ENCODE measurements at places on chromosomes 4 and X.

GRCh38 chr4:128606173-128606572, 203.3 kb upstream of the JADE1 start:
- no peak for DNase-seq

GRCh38 chrX:100812216-100813158, 7.7 kb upstream of the CSTF2 start:
- no peak for DNase-seq

DNA sequence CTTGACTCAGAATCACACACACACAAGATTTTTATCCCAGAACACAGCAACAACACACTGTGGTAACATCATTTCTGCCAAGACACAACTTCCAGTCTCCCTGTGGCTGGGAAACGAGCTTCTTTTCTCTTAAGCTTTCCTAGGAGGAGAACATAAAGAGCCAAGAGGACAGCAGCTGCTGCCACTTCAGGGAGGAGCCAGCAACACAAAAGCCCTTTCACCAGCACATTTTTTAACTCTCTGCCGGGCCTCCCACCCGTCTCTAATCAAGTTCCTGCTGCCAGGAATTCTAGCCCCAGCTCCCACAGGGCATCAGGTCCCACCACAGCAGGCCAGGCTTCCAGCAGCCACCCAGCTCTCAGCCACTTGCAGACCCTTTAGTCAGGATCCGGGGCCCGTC, 22.4 kb downstream of the FAT1 start:
- DNase-seq, result no peak

GRCh38 chr4:28490669-28491068, 1630.0 kb downstream of the STIM2 start:
- DNase-seq, result no peak

GRCh38 chrX:53483838-53484405, 49.8 kb upstream of the HSD17B10 start:
- DNase-seq, result no peak

- no peak for DNase-seq
Measured at GRCh38 chrX:130594453-130594916, 192.7 kb downstream of the RBMX2 start.

- no peak for DNase-seq
Measured at GRCh38 chr4:54097152-54097551, 2.8 kb upstream of the GSX2 start.
